ENCODE measurements at places on chromosomes 16 and 17.

GRCh38 chr17:63185420-63185819 lies 219.4 kb downstream of the TANC2 start:
- no peak for DNase-seq

- no peak for DNase-seq
Observed at GRCh38 chr16:48459167-48459566, 74.0 kb upstream of the SIAH1 start.

GRCh38 chr17:64747938-64748540 lies 85.9 kb upstream of the SMURF2 start:
- DNase-seq: no peak

DNA sequence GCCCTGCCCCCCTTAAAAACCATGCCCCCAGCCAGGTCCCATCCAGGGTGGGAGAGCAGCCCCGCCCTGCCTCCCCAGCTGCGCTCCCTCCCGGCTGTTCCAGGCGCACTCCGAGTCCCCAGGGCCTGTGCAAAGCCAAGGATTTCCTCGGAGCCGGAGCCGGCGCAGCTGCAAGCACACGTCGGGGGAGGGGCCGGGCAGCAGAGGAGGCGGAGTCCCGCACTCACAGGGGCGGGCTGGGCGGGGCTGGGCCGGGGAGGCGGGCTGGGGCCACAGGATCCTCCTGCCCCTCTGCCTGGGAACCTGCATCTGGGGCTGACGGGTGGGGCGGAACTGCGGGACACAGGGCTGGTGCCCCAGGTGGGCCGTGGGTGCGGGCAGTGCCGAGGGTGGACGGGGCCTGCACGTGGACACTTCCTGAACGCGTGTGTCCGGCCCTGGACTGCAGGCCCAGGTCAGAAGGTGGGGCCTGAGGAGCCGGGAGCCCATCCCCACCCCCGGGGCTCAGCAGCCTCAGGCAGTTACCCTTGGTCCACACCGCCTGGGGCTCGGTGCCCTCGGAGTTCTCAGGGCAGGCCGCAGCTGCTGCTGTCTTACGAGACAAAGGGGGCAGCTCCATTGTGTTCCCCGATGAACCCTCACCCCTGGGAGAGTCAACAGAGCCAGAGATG lies 24.0 kb upstream of the SSTR5 start:
- DNase-seq: peak; percentile 55

DNA sequence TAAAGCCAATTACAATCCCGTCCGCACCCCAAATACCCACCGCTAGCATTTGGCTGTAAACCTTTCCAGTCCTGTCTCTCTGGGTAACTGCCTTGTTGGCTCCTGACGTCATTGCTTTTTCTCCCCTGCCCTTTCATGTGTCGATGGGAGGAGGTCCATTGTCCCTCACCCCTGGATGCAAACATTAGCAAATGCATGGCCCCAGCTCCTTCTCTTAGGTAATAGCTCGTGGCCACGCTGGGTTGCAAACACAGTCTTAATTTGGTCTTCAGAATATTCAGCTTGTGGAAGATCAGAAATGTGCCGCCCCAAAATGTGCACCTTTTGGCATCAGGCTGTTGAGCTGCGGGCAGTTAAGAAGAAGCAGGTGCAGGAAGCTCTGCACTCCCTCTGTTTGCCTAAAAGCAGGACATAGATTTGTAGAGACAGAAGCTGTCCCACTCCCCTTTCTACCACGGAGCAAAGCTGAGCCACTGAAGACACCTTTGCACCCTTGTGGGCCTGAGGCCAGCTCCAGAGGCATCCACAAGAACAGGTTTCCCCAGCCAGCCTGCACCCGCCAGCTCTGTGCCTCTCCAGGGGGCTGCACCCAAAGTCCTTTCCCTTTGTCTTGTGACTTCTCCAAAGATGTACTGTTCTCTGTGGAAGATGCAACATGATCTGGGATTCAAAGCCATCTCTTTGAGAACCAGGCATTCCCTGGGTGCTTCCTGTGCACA lies 127.3 kb downstream of the MGAT5B start:
- peak; percentile 91 for DNase-seq
